ENCODE measurements at places on chromosomes 6 and 20. TPM values are rescaled to one million over a fixed set of nuclear protein-coding genes. Genes with fewer than 3 reads are reported as not detected.

DNA sequence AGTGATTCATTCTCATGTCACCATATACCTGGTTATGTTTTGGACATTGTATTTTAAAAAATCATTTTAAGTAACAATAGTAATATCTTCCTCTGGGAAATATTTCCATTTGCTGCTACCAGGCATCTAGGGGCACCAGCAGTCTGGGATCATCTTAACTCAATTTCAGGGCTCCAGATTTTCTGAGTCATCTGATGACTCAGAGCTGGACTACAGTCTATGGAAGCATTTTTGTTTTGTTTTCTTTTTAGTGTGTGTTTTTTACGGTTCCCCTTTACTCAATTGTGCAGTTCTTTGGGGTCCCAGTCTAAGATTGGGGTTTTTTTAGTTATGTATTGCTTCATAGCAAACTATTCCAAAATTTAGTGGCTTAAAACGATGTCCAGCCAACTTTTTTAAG lies 5.7 kb upstream of the FKBP5 start:
- no peaks in the 10 kb centered on the region for H3K4me1 ChIP-seq
- no peaks in the 10 kb centered on the region for H3K27me3 ChIP-seq
- H3K27ac ChIP-seq, result no peak overlapping the region
- peak; percentile 24 for DNase-seq
- no peaks in the 10 kb centered on the region for H3K36me3 ChIP-seq

- DNase-seq, result no peak
- no peaks in the 10 kb centered on the region for H3K36me3 ChIP-seq
- no peaks in the 10 kb centered on the region for H3K27me3 ChIP-seq
Observed at GRCh38 chr6:68677058-68677457, 42.0 kb downstream of the ADGRB3 start.

GRCh38 chr6:53436526-53437303 lies 88.0 kb upstream of the ELOVL5 start:
- no peak overlapping the region for H3K27ac ChIP-seq
- no peaks in the 10 kb centered on the region for H3K36me3 ChIP-seq
- no peaks in the 10 kb centered on the region for H3K4me1 ChIP-seq
- no peak for DNase-seq
- no peaks in the 10 kb centered on the region for H3K27me3 ChIP-seq

DNA sequence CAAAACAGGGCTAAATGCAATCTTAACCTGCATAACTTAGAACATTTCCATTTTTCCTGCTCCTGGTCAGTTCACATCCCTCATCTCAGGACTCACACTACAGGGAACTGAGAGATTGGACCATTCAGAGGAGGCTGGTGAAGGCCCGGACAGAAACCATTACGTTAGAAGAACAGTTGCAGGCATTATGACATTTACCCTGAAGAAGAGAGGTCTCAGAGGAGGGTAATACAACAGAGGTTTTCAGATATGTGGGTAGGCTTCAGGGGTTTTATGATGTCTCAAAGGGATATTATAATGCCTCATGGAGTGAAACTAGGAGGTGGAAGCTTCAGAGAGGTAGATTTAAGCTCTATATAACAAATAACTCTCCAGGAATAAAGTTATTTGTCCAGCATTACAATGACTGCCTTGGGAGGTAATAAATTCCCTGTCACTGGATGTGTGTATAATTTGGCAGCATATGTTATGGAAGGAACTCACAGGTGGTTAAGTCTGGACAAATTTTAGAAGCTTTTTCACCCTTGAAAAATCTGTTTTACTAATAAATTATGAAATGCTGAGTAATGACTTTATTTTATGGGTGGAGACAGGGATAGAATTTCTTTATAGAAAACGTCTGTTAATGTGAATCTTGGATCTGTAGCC lies 36.7 kb upstream of the RIPOR2 start:
- no peak overlapping the region for H3K27ac ChIP-seq
- no peaks in the 10 kb centered on the region for H3K4me1 ChIP-seq
- H3K4me3 ChIP-seq, result no peak overlapping the region
- H3K27me3 ChIP-seq, result no peaks in the 10 kb centered on the region

- no peak overlapping the region for H3K27ac ChIP-seq
- DNase-seq, result no peak
- H3K36me3 ChIP-seq, result peaks cover 45% of the 10 kb centered on the region
- H3K4me1 ChIP-seq, result no peaks in the 10 kb centered on the region
Observed at GRCh38 chr20:56378386-56378785, 13.6 kb downstream of the AURKA start.

DNA sequence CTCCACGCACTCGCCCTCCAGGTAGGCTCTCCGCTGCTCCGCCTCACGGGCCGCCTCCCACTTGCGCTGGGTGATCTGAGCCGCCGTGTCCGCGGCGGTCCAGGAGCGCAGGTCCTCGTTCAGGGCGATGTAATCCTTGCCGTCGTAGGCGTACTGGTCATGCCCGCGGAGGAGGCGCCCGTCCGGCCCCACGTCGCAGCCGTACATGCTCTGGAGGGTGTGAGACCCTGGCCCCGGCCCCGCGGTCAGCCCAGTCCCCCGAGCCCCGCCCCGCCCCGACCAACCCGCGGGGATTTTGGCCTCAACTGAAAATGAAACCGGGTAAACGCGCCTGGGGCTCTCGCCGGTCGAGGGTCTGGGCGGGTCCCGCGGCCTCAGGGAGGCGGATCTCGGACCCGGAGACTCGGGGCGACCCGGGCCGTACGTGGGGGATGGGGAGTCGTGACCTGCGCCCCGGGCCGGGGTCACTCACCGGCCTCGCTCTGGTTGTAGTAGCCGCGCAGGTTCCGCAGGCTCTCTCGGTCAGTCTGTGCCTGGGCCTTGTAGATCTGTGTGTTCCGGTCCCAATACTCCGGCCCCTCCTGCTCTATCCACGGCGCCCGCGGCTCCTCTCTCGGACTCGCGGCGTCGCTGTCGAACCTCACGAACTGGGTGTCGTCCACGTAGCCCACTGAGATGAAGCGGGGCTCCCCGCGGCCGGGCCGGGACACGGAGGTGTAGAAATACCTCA lies 598 bp downstream of the HLA-B start:
- peak overlapping the region; percentile 53 for H3K27ac ChIP-seq
- peak overlapping the region; percentile 60 for H3K4me3 ChIP-seq
- H3K27me3 ChIP-seq, result no peaks in the 10 kb centered on the region
- H3K36me3 ChIP-seq, result no peaks in the 10 kb centered on the region
- H3K4me1 ChIP-seq, result no peaks in the 10 kb centered on the region
- DNase-seq, result no peak

DNA sequence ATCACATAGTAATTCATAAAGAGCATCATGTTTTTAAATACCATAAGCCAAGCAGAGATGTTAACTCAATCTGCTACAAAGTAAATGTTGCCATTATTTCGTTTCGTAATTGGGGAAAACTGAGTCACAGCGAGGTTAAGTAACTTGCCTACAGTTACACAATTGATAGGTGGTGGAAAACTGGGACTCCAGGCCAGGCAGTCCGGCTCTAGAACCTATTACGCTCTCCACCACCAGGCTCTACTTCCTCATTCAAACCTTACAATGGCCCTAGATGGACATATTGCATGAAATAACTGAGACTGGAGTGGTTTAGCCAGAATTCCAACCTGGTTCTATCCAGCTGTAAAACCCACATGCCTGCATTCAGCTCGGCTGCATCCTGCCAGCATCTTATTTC lies 58.2 kb downstream of the LINC00237 start:
- no peak overlapping the region for H3K4me3 ChIP-seq
- no peaks in the 10 kb centered on the region for H3K27me3 ChIP-seq
- H3K27ac ChIP-seq, result no peak overlapping the region
- no peaks in the 10 kb centered on the region for H3K36me3 ChIP-seq
- no peaks in the 10 kb centered on the region for H3K4me1 ChIP-seq

GRCh38 chr6:98516206-98516605 lies 318.2 kb upstream of the POU3F2 start:
- H3K27me3 ChIP-seq, result peaks cover 8% of the 10 kb centered on the region
- H3K27ac ChIP-seq, result no peak overlapping the region
- no peaks in the 10 kb centered on the region for H3K36me3 ChIP-seq
- H3K4me1 ChIP-seq, result no peaks in the 10 kb centered on the region
- H3K4me3 ChIP-seq, result no peak overlapping the region

GRCh38 chr6:22322103-22323030 lies 25.5 kb upstream of the PRL start:
- no peaks in the 10 kb centered on the region for H3K27me3 ChIP-seq
- H3K27ac ChIP-seq, result no peak overlapping the region
- no peak for DNase-seq
- H3K4me3 ChIP-seq, result no peak overlapping the region

GRCh38 chr6:25834950-25835349 lies 3.1 kb upstream of the SLC17A1 start:
- H3K4me3 ChIP-seq, result no peak overlapping the region
- H3K27me3 ChIP-seq, result no peaks in the 10 kb centered on the region
- no peak for DNase-seq
- no peaks in the 10 kb centered on the region for H3K4me1 ChIP-seq
- H3K27ac ChIP-seq, result no peak overlapping the region

GRCh38 chr6:41777551-41778285 lies 2.0 kb downstream of the FRS3 start:
- H3K4me3 ChIP-seq, result no peak overlapping the region
- DNase-seq, result no peak
- H3K4me1 ChIP-seq, result peaks cover 14% of the 10 kb centered on the region
- no peaks in the 10 kb centered on the region for H3K36me3 ChIP-seq
- H3K27ac ChIP-seq, result no peak overlapping the region

GRCh38 chr6:36052097-36052496 lies 24.5 kb downstream of the MAPK14 start:
- H3K36me3 ChIP-seq, result 0 out of 2 replicates have a peak, but pooled peaks cover 5% of the 10 kb centered on the region
- H3K27me3 ChIP-seq, result no peaks in the 10 kb centered on the region
- no peak for DNase-seq
- peaks cover 4% of the 10 kb centered on the region for H3K4me1 ChIP-seq

DNA sequence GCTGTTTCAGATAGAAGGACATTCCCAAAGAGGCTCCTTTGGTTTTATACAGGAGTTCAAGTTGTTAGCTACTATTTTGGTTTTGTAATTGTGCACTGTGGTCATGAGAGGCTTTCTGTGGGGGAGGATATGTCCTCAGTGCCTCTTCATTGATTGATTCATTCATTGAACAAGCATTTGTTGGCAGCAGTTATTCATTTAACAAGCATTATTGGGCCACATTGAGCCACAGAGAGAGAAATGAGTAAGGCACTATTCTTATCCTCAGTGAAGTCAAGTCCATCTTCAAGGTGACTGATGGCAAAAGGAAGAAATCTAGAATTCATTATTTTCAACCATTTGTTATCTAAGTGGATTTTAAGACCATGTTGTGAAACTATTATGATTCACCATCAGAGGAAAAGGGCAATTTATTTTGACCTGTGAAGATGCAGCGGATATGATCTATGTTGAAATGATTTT lies 697.2 kb upstream of the CITED2 start:
- no peaks in the 10 kb centered on the region for H3K4me1 ChIP-seq
- DNase-seq, result no peak
- no peak overlapping the region for H3K4me3 ChIP-seq
- H3K27ac ChIP-seq, result no peak overlapping the region
- no peaks in the 10 kb centered on the region for H3K27me3 ChIP-seq
- no peaks in the 10 kb centered on the region for H3K36me3 ChIP-seq

- H3K4me1 ChIP-seq, result 0 out of 2 replicates have a peak, but pooled peaks cover 2% of the 10 kb centered on the region
- no peaks in the 10 kb centered on the region for H3K27me3 ChIP-seq
- H3K27ac ChIP-seq, result no peak overlapping the region
- DNase-seq, result no peak
Observed at GRCh38 chr6:87791029-87791428, 89.0 kb upstream of the AKIRIN2 start.

- no peak for DNase-seq
- no peaks in the 10 kb centered on the region for H3K27me3 ChIP-seq
- no peaks in the 10 kb centered on the region for H3K4me1 ChIP-seq
- no peaks in the 10 kb centered on the region for H3K36me3 ChIP-seq
- H3K4me3 ChIP-seq, result no peak overlapping the region
- H3K27ac ChIP-seq, result no peak overlapping the region
Observed at GRCh38 chr20:23115822-23116221, 29.7 kb upstream of the CD93 start.

- no peak for DNase-seq
- no peaks in the 10 kb centered on the region for H3K4me1 ChIP-seq
- no peak overlapping the region for H3K4me3 ChIP-seq
- no peaks in the 10 kb centered on the region for H3K36me3 ChIP-seq
- no peaks in the 10 kb centered on the region for H3K27me3 ChIP-seq
Observed at GRCh38 chr20:2729791-2730190, 37.2 kb downstream of the EBF4 start.

- no peak for DNase-seq
- H3K36me3 ChIP-seq, result no peaks in the 10 kb centered on the region
- H3K27ac ChIP-seq, result no peak overlapping the region
- no peaks in the 10 kb centered on the region for H3K4me1 ChIP-seq
- no peaks in the 10 kb centered on the region for H3K27me3 ChIP-seq
- H3K4me3 ChIP-seq, result no peak overlapping the region
Observed at GRCh38 chr6:4564801-4565271, 211.4 kb upstream of the CDYL start.

DNA sequence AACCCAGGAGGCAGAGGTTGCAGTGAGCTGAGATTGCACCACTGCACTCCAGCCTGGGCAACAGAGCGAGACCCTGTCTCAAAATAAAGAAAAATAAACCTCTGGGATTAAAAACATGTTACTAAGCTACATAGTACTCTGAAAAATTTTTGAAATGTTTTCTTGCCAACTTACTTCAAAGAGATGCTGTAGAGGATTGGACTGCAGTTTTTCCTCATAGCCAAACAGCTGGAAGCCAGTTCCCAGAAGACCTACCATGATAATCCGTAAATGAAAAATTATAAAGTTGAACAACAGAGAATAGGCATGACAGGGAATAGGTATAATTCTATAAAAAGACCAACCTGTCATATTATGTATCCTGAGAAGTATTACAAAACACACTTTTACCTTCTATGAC lies 48.0 kb downstream of the RARS2 start:
- H3K27ac ChIP-seq, result no peak overlapping the region
- H3K4me1 ChIP-seq, result no peaks in the 10 kb centered on the region
- no peaks in the 10 kb centered on the region for H3K27me3 ChIP-seq
- peaks cover 27% of the 10 kb centered on the region for H3K36me3 ChIP-seq

- no peaks in the 10 kb centered on the region for H3K4me1 ChIP-seq
- no peaks in the 10 kb centered on the region for H3K36me3 ChIP-seq
- DNase-seq, result no peak
- no peak overlapping the region for H3K27ac ChIP-seq
Observed at GRCh38 chr6:135006386-135006914, 48.2 kb downstream of the HBS1L start.

GRCh38 chr20:23759306-23759940 lies 8.7 kb upstream of the CST1 start:
- no peak overlapping the region for H3K27ac ChIP-seq
- no peak overlapping the region for H3K4me3 ChIP-seq
- H3K36me3 ChIP-seq, result no peaks in the 10 kb centered on the region
- H3K27me3 ChIP-seq, result peaks cover 11% of the 10 kb centered on the region
- DNase-seq, result no peak

GRCh38 chr6:169902070-169902469 lies 150.6 kb downstream of the ERMARD start:
- H3K27me3 ChIP-seq, result no peaks in the 10 kb centered on the region
- H3K4me3 ChIP-seq, result no peak overlapping the region
- H3K4me1 ChIP-seq, result no peaks in the 10 kb centered on the region
- no peaks in the 10 kb centered on the region for H3K36me3 ChIP-seq

- no peaks in the 10 kb centered on the region for H3K4me1 ChIP-seq
- DNase-seq, result no peak
- H3K4me3 ChIP-seq, result no peak overlapping the region
- no peaks in the 10 kb centered on the region for H3K27me3 ChIP-seq
Observed at GRCh38 chr6:5403076-5403475, 141.8 kb downstream of the FARS2 start.

The CASS4 gene
- total RNA-seq, result 0.17 TPM

The NOX3 gene
- not detected for total RNA-seq

The GINM1 gene
- 25.0 TPM for total RNA-seq

The SPTLC3 gene
- total RNA-seq, result not detected

The GGTLC1 gene
- total RNA-seq, result not detected

The ADGRB3 gene
- total RNA-seq, result not detected

The SALL4 gene
- total RNA-seq, result 1.9 TPM

The ZSWIM3 gene
- total RNA-seq, result 1.8 TPM

The EDEM2 gene
- total RNA-seq, result 22.8 TPM

The ERVFRD-1 gene
- not detected for total RNA-seq

The DAAM2 gene
- total RNA-seq, result not detected

The CALHM4 gene
- total RNA-seq, result not detected

The ZNF311 gene
- not detected for total RNA-seq

The XKR7 gene
- total RNA-seq, result not detected

The MUC21 gene
- not detected for total RNA-seq

All from HCT116 (cell line).